ENCODE measurements at places on chromosomes 11 and 22. TPM values are rescaled to one million over a fixed set of nuclear protein-coding genes. Genes with fewer than 3 reads are reported as not detected.
A peak's percentile ranks its signal among the peaks of the same experiment; 100 is the strongest.

GRCh38 chr22:49855251-49855911 is 1.7 kb downstream of the ZBED4 start:
- H3K36me3 ChIP-seq, result no peaks in the 10 kb centered on the region
- peaks cover 19% of the 10 kb centered on the region for H3K4me1 ChIP-seq
- peak overlapping the region; percentile 68 for H3K27ac ChIP-seq
- peaks cover under 1% of the 10 kb centered on the region for H3K27me3 ChIP-seq

- DNase-seq, result no peak
- H3K4me3 ChIP-seq, result no peak overlapping the region
- H3K4me1 ChIP-seq, result peaks cover 5% of the 10 kb centered on the region
- H3K27me3 ChIP-seq, result no peaks in the 10 kb centered on the region
- no peak overlapping the region for H3K27ac ChIP-seq
Measured at GRCh38 chr22:46602025-46602424, 18.2 kb upstream of the GRAMD4 start.

DNA sequence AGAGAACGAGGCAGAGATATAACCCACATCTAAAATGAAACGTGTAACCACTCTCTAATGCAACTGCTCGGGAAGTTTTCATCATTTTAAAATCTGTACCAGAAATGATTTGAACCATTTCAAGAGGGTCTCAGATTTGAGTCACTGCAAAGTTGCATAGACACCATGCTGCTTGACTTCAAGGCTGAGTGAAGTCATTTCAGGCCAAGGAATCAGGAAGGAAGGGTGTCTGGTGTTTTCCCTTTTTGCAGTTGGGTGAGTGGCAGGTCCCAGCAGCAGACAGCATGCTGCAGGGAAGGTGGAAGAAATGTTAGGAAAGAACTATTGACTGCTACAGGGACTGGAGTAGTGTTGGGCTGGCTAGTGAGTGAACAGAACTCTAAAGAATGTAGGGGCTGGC is 16.5 kb downstream of the TANGO2 start:
- H3K36me3 ChIP-seq, result peaks cover 17% of the 10 kb centered on the region
- no peaks in the 10 kb centered on the region for H3K27me3 ChIP-seq
- no peak overlapping the region for H3K4me3 ChIP-seq
- DNase-seq, result no peak

GRCh38 chr11:39249566-39250365 is 2209.7 kb downstream of the LRRC4C start:
- no peaks in the 10 kb centered on the region for H3K27me3 ChIP-seq
- no peaks in the 10 kb centered on the region for H3K36me3 ChIP-seq
- H3K4me1 ChIP-seq, result no peaks in the 10 kb centered on the region
- H3K27ac ChIP-seq, result no peak overlapping the region
- no peak overlapping the region for H3K4me3 ChIP-seq

DNA sequence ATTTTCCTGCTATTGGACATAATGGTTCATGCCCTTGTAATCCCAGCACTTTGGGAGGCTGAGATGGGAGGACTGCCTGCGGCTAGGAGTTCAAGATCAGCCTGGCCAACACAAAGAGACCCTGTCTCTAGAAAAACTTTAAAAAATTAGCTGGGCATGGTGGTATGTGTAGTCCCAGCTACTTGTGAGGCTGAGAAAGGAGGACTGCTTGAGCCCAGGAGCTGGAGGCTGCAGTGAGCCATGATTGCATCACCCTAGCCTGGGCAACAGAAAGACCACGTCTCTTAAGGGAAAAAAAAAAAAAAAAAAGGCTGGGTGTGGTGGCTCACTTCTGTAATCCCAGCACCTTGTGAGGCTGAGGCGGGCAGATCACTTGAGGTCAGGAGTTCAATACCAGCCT is 94.0 kb downstream of the APOL5 start:
- H3K27ac ChIP-seq, result no peak overlapping the region
- no peak for DNase-seq
- H3K27me3 ChIP-seq, result no peaks in the 10 kb centered on the region
- no peak overlapping the region for H3K4me3 ChIP-seq

TRIM34 gene
- total RNA-seq, result 4.4 TPM

DNA sequence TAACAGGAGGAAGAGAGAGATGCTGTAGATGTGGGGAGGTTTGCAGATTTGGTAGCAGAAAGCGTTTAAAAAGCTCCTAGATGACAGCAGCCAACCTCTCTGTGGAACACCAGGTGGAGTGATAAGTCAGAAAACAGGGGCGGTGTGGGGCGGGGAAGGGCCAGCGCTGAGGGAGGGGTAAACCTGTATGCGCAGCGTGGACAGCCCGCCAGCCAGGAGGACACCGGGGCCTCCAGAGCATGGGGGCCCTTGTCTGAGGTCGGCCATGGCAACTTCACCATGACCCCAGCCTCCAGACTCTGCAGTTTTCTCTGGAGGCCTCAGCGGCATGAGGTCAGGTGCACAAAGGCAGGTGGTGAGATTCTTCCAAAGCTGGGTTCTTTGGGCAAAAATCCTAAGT is 423.7 kb downstream of the BRD1 start:
- H3K36me3 ChIP-seq, result no peaks in the 10 kb centered on the region
- no peak overlapping the region for H3K27ac ChIP-seq
- H3K27me3 ChIP-seq, result no peaks in the 10 kb centered on the region
- H3K4me3 ChIP-seq, result no peak overlapping the region
- no peaks in the 10 kb centered on the region for H3K4me1 ChIP-seq

- H3K4me1 ChIP-seq, result peaks cover 54% of the 10 kb centered on the region
- no peak for DNase-seq
- no peaks in the 10 kb centered on the region for H3K27me3 ChIP-seq
- peaks cover 83% of the 10 kb centered on the region for H3K36me3 ChIP-seq
- peak overlapping the region; percentile 42 for H3K4me3 ChIP-seq
- H3K27ac ChIP-seq, result peak overlapping the region; percentile 42
Measured at GRCh38 chr11:67436459-67437081, 912 bp downstream of the PTPRCAP start.

DNA sequence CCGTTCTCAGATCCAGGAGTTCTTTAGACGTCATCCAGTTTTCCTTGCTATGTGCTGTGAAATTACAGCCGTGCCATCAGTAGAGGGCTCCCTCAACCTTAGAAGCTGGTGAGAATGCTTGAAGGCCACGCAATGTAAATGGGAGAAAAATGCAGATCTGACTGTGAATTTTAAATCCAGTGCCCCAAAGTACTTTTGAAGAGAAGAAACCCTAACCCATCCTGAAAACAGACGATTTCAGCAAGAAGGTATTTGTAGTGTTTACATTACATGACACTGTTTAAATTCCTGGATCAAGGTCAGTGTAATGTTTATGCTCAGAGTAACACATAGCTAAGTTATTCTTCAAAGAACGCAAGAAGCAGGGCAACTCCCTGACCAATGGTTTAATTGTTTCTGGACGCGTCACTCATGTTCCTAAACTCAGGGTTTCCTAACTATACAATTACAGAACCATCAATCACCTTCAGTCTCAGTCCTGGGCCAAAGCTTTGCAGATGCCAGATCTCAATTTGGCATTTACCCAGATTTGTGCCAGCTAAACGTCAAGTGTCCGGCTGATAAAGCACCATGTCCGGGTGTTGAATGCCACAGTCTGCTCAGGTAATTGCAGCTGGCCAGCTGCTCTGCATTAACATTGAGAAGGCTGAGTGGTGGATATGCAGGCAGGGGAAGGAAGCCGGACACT is 38.2 kb downstream of the ADAMTS8 start:
- no peaks in the 10 kb centered on the region for H3K27me3 ChIP-seq
- H3K36me3 ChIP-seq, result no peaks in the 10 kb centered on the region
- no peak overlapping the region for H3K4me3 ChIP-seq
- H3K4me1 ChIP-seq, result peaks cover 44% of the 10 kb centered on the region

- no peak overlapping the region for H3K4me3 ChIP-seq
- H3K27me3 ChIP-seq, result no peaks in the 10 kb centered on the region
- H3K36me3 ChIP-seq, result peaks cover 70% of the 10 kb centered on the region
- no peak for DNase-seq
- no peaks in the 10 kb centered on the region for H3K4me1 ChIP-seq
- H3K27ac ChIP-seq, result no peak overlapping the region
Measured at GRCh38 chr11:103079833-103080232, 12.1 kb downstream of the DCUN1D5 start.

DNA sequence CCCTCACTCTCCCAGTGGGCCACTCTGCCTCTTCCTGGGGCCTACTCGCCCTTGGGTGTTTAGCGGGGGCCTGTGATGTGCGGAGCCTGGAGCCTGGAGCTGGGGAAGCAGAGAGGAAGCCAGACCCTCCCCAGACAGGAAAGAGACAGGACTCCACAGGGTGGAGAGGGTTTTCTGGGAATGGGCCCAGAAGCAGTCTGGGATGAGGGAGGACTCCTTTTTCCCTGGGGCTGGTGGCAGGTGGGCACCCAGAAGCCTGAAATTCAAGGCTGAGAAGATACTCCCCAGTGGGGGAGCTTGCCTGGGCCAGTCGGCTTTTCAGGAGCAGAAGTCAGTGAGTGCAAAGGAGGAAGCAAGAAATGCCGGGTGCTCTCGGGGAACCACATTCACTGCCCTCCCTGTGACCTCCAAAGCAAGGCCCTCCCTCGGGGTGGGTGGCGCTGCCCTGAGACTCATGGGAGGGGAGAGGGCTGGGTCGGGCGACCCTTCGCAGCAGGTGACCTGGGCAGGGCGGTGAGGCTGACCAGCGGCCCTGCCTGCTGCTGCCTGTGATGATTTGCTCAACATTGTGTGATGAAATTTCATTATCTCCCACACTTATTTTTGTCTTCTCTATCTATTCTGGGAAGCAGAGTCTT is 1377.4 kb downstream of the BRD1 start:
- H3K27me3 ChIP-seq, result no peaks in the 10 kb centered on the region
- no peak for DNase-seq
- H3K4me3 ChIP-seq, result no peak overlapping the region
- H3K4me1 ChIP-seq, result no peaks in the 10 kb centered on the region

GAL3ST1 gene
- total RNA-seq, result 3.2 TPM

DNA sequence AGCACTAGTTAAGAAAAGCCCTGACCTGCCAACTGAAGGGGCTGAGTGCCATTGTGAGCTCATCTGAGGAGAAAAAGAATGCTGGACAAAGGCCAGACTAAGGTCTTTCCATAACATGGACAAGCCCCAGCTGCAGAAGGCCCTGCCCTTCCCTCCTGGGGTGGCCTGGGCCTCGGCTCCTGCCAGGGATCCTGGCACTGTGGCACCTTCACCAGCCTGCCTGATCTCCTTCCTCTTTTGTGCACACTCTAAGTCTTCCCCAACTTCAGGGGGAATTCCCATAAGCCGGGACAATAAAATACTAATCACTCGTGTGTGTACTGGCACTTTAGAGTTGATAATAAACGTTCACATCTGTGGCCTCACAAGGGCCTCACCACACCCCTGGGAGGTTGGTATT is 9.9 kb downstream of the TMPRSS13 start:
- no peak overlapping the region for H3K4me3 ChIP-seq
- no peak overlapping the region for H3K27ac ChIP-seq
- no peaks in the 10 kb centered on the region for H3K36me3 ChIP-seq
- no peak for DNase-seq
- H3K4me1 ChIP-seq, result no peaks in the 10 kb centered on the region
- H3K27me3 ChIP-seq, result peaks cover 9% of the 10 kb centered on the region

Measured in esophagus muscularis mucosa (tissue), 4 donors.